ENCODE measurements at places on chromosomes 3 and 15.
A peak's percentile ranks its signal among the peaks of the same experiment; 100 is the strongest.

- DNase-seq: no peak
Measured at GRCh38 chr3:4985330-4986174, 6.3 kb downstream of the BHLHE40 start.

DNA sequence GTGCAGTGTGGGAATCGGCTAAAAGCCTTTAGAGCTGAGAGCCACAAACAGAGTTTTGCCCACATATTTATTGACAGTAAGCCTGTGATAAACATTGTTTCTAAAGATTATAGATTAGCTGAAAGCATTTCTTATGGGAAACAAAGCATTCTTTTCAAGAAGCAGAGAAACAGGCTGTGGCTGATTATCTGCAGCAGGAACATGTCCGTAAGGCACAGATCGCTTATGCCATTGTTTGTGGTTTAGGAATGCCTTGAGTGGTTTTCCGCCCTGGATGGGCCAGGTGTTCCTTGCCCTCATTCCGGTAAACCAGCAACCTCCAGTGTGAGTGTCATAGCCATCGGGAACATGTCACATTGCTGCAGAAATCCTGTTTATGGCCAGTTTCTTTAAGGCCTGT is 12.5 kb downstream of the XYLB start:
- DNase-seq: no peak

DNA sequence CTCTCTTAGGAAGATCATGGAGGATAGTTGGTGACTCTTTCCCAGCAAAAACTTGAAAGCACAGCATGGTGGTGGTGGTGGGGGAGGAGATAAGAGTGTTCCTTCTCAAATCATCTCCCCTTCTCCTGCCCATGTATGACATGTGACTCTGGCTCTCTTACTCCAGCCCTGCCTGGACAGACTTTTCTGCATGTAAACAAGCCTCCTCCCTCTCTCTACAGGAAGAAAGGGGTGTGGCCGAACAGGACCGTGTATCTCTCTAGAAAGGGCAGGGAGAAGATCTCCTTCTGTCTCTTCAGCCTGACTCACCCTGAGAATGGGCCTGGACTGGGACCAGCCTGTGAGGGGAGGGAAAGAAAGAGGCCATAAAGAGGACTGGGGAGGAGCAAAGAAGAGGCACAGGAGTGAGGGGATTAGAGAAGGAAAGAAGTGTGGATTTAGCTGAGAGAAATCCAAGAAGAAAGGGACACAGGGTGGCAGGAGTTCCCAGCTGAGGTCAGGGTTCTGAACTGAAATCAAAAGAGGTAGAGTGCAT is 1.5 kb downstream of the CELF6 start:
- no peak for DNase-seq

DNA sequence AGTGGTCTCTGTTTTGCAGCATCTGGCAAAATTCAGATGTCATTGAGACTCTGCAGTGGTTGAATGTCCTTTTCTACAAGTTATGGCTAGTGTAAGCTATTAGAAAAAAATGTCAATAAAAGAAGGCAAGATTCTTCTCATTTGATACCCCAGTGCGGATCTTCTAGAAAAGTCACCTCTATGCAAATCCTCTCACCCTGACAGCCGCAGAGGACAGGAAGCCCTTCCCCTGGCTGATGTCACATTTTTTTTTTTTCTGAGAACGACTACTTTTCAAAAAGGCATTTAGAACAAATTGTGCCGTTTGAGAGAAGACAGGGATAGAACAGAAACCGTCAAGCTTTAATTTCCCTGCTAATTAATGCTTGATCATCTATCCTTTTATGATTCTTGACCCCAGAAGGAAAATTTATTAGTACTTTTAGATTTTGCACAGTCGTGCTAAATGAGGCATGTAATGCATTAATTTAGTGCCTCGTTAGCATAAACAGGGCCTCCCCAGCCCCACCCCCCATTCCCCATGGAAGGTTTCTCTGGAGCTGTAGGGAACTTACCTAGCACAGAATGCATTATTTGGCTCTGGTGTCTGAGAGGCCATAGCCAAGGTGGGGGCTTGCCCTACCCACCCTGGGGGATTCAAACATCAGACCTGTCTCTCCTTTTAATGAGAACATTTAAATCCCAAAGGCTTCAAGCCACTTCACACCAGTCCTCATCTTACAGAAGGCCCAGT is 183.8 kb downstream of the OPA1 start:
- no peak for DNase-seq

DNA sequence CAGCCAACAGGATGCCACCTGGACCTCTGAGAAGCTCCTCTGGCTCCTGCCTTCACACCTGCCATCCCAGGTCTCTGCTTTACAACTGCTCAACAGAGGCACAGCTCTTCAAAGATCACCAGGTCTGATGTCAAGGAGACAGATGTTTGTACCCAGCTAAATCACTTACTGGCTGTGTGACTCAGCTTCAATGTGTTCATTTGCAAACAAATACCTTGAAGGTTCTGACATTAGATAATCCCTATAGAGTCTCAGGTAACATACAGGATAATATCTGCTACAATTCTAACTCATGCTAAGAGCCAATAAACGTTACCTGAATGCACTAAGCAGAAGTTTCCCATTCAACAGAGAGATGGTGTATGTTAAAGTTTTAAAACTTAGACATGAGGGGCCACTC is 163.4 kb upstream of the IGF1R start:
- no peak for DNase-seq

GRCh38 chr15:84811828-84812227 is 5.3 kb upstream of the ALPK3 start:
- DNase-seq: no peak

GRCh38 chr3:175118382-175118941 is 259.3 kb downstream of the NAALADL2 start:
- DNase-seq: no peak

- DNase-seq: no peak
Measured at GRCh38 chr3:12237912-12238650, 50.8 kb upstream of the PPARG start.

GRCh38 chr3:143668924-143669790 is 179.1 kb downstream of the SLC9A9 start:
- no peak for DNase-seq

- no peak for DNase-seq
Measured at GRCh38 chr15:68469162-68470048, 37.4 kb upstream of the ITGA11 start.

GRCh38 chr3:34995796-34996430 is 643.4 kb upstream of the ARPP21 start:
- no peak for DNase-seq

DNA sequence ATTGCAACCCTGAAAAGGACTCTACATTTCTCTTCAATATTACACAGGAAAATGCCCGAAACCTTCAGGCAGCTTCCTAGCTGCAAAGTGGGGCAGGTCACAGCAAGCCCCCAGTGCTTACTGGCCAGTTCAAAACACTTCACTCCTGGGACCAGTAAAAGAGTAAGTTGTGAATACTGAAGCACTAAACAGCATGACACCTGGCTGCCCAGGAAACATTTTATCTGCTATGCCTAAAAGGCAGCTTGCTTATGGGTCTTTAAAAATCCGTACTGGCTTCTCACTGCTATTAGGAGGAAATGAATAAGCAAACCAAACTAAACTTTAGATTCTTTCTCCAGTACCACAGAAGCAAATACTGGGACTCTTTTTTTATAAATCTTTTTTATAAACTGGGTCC is 457.9 kb upstream of the ALCAM start:
- DNase-seq: no peak

DNA sequence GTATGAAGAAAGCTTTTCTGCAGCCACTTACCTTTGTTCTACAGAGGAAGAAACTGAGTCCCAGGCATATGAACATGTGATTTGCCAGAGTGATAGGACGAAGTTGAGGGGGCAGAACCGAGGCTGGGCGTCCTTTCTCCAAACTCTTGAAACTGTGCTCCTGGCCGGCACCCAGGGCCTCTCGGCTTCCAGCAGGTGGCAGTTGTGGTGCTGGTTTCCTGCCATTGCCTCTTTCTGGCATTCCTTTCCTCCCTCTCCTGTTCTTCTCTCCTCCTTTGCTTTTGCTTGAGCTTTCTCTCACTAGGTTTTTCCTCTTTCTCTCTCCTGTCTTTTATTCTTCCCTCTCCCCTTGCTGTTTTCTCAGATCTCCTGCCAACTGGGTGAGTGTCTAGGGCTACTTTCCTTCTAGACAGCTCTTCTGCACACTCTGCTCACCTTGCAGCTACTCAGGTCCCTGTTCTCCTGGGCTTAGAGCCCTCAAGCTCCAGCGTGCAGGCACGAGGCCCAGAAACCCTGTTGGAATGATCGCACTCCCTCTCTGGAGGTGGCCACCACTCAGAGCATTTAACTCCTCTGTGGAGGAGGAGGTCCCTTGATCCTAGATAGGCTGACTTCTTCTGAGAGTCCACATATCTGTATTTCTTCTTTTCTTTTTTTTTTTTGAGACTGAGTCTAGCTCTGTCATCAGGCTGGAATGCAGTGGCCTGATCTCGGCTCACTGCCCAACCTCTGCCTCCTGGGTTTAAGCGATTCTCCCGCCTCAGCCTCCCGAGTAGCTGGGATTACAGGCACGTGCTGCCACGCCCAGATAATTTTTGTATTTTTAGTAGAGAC is 26.2 kb downstream of the TRAK1 start:
- DNase-seq: no peak

- DNase-seq: no peak
Measured at GRCh38 chr3:101842245-101842934, 6.9 kb upstream of the NFKBIZ start.

GRCh38 chr15:97501291-97501690 is 459.2 kb upstream of the ARRDC4 start:
- DNase-seq: no peak

DNA sequence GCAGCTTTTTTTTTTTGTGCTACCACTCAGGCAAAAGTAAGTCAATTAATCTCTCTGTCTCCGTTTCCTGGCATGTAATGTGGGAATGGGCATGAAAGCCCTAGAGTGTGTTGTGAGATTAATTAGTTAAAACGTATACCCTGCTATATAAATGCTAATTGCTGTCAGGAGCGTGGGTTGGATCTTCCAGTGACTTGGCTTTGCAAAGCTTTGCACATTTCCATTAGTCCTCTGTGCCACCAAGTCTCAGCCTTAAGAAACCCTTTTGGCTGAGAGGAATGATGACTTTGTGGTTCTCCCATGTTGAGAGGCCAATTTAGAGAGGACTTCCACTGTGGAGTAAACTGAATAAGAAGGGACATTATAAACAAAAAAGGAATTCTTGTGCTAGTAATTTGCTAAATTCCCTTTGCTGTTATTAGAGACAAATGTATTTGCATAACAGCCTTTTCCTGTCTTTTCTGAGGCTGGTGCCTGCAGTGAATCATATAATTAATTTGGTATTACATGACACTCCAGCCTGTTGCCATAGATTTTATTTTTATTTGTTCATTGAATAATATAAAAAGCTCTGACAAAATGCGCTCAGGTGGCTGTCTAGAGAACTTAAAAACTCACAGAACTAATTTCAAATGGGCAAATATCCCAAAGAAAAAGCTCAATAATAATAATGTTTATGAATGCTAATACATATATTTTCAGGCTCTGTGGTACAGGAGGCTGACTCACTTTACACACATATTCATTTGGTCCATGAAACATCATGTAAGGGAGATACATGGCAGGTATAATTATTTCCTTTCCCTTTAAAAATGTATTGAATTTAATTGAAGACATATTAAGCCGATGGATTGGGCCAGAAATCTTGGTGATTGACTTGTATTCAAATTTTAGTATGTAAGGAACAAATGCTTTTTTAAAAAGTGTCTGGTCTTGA is 82.7 kb downstream of the IL1RAP start:
- DNase-seq: peak; percentile 61

DNA sequence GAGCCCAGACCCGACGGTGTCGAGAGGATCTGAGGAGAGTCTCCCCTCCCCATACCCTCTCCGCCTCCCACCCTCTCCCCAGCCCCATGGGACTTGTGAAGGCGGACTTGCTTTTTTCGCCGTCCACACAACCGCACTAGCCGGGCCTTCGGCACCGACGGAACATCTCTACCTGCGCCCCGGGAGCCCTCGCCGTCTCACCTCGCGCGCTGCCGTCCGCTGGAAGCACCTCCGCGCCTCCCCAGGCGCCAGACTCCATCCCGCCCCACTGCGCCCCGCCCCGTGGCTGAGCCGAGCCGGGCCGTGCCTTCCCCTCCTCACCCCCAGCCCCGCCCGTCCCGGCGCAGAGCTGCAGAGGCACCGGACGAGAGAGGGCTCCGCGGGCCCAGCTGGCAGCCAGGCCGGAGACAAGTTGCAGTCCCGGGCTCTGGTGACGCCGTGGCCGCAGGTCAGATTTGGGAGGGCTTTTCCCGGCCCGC is at the start of the genes DUOX1 and DUOXA1:
Gene DUOX1 (plus strand): TSS at position 344 of the 479 bp plus-strand sequence. CDS start 1,973 bp downstream, outside the sequence.
Gene DUOXA1 (minus strand): TSS at position 229 of the 479 bp plus-strand sequence. CDS start 6,865 bp downstream, outside the sequence.
- no peak for DNase-seq

DNA sequence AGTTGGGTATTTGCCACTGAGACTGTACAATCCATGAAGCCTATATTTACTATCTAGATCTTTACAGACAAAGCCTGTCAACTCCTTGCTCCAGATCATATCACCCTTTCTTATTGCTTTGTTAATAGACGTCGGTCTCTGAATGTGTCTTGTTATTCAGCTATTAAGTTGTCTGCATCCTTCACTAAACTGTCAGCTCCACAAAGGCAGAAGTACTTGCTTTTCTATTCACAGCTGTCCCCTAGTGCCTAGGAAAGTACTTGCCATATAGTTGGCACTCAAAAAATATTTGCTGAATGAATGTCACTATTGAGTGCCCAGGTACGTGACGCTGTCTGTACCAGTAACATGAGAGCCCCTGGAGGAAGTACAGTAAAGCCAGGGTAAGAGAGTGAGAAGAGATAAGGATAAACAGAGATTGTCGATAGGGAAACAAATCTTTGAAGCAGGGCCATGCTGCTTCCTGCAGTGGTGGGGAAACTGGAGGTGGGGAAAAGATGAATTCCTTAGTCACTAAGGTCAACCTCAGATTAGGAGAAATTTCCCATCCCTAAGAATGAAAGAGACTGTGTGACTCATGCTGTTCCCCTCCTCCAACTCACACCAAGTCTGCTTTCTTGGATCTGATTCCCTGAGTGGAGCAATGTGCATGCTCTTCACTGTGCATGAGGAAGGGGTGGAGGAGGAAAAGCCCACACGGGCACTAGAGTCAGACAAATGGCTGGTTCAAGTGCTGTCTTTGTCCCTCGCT is 36.3 kb downstream of the PRICKLE2 start:
- DNase-seq: no peak

DNA sequence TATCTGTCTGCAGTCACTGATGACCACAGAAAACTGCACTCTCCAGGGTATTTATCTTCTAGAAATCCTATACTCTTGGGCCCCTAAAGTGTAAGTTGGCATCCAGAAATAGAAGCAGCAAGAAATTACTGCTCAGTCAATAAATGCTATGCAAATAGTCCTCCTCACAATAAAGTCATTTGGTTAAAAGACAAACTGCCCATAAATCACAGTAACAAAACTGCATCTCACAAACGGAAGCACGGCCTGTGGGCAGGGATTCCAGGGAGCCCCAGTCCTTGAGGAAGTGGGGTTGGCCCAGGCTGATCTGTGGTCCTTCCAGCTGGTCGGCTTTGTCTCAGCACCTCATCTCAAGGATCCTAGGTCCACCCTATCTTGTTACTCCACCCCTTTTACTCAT is 29.7 kb upstream of the SPATA12 start:
- no peak for DNase-seq

DNA sequence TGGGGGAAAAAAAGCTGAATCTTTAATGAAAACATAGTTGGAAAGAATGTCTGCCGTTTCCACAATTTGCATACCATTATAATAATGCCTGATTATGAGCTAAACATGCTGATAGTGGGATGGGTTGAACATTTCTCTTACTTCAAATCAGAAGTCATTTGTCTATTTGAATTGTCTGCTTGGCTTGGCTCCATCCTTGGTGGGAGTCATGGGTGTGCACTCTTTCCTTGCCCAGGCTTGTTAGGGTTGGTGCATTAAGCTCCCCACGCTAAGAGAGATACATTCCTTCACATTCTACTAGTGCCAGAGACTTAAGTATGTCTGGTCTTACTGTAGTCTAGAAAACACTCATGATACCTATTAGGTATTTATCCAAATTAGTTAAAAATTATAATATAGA is 121.4 kb upstream of the RARB start:
- DNase-seq: no peak

GRCh38 chr15:77183066-77183465 is 112.2 kb upstream of the TSPAN3 start:
- DNase-seq: no peak

Data from SK-N-MC (cell line).